ENCODE measurements at places on chromosomes 6 and 20. TPM values are rescaled to one million over a fixed set of nuclear protein-coding genes. Genes with fewer than 3 reads are reported as not detected.

DNA sequence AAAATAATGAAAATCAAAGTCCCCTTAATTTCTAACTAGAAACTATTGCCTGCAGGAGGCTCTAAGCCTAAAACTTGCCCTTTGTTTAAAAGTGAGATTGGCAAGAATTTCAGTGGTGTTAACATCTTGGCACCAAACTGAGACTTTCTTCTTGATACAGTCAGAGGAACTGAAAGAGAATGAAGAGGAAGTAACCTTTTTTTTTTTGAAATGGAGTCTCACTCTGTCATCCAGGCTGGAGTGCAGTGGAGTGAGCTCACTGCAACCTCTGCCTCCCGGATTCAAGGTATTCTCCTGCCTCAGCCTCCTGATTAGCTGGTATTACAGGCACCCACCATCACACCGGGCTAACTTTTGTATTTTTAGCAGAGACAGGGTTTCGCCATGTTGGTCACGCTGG, 3.6 kb downstream of the DOP1A start:
- no peaks in the 10 kb centered on the region for H3K36me3 ChIP-seq
- H3K4me3 ChIP-seq: no peak overlapping the region
- H3K27ac ChIP-seq: peak overlapping the region; percentile 24
- DNase-seq: no peak
- no peaks in the 10 kb centered on the region for H3K27me3 ChIP-seq

GRCh38 chr6:122145246-122145645, 254.2 kb upstream of the HSF2 start:
- H3K27me3 ChIP-seq: no peaks in the 10 kb centered on the region
- no peak overlapping the region for H3K4me3 ChIP-seq
- H3K27ac ChIP-seq: no peak overlapping the region
- DNase-seq: no peak
- H3K4me1 ChIP-seq: no peaks in the 10 kb centered on the region

GRCh38 chr6:56841381-56841749, 113.5 kb upstream of the BEND6 start:
- no peaks in the 10 kb centered on the region for H3K27me3 ChIP-seq
- no peaks in the 10 kb centered on the region for H3K36me3 ChIP-seq
- peak overlapping the region; percentile 28 for H3K27ac ChIP-seq
- no peak overlapping the region for H3K4me3 ChIP-seq
- DNase-seq: no peak

GRCh38 chr6:14703586-14703985, 542.3 kb upstream of the JARID2 start:
- no peak for DNase-seq
- H3K4me3 ChIP-seq: no peak overlapping the region
- H3K27ac ChIP-seq: no peak overlapping the region
- no peaks in the 10 kb centered on the region for H3K27me3 ChIP-seq

DNA sequence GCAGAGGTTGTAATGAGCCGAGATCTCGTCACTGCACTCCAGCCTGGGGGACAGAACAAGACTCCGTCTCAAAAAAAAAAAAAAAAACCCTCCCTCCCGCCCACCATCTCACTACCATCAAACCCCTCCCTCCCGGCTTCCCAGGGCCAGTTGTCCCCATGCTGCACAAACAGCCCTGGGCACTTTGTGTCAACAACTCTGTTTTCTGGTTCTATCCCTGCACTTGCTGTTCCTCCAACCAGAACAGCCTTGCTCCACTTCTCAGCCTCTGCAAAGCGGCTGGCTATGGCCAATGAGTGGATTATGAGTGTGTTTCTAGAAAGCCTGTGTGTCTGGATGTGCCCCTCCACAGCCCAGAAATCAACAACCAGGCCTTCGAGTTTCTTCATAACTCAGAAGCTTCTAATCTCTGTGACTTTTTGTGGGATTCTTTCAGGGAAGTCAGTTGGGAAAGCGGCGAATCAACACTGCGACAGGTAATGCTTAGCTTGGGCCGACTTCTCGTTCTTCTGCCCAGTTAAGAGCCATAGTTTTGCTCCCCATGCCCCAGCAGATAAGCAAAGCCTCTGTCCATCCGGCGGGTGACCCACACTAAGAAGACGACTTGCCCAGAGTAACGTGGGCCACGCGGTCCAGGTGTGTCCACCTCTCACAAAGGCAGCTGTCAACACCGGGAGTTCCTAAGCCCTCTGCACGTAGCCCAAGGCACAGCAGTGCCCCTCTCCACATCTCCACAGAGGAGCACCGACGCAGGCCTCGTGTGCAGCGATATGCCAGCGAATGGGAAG, 5.5 kb downstream of the ZBTB46 start:
- H3K36me3 ChIP-seq: no peaks in the 10 kb centered on the region
- H3K27me3 ChIP-seq: no peaks in the 10 kb centered on the region
- peaks cover 4% of the 10 kb centered on the region for H3K4me1 ChIP-seq
- DNase-seq: no peak
- no peak overlapping the region for H3K4me3 ChIP-seq
- H3K27ac ChIP-seq: no peak overlapping the region

- DNase-seq: no peak
- no peaks in the 10 kb centered on the region for H3K36me3 ChIP-seq
- H3K27me3 ChIP-seq: no peaks in the 10 kb centered on the region
- peak overlapping the region; percentile 22 for H3K27ac ChIP-seq
Measured at GRCh38 chr20:34310481-34311117, 7.4 kb upstream of the AHCY start.

- no peak for DNase-seq
- H3K27me3 ChIP-seq: no peaks in the 10 kb centered on the region
- no peak overlapping the region for H3K4me3 ChIP-seq
- H3K4me1 ChIP-seq: no peaks in the 10 kb centered on the region
- no peak overlapping the region for H3K27ac ChIP-seq
- peaks cover 3% of the 10 kb centered on the region for H3K36me3 ChIP-seq
Measured at GRCh38 chr6:116238083-116238482, 15.8 kb downstream of the TSPYL4 start.

AVP gene
- polyA plus RNA-seq: not detected

LY6G5C gene
- polyA plus RNA-seq: 2.5 TPM

GRCh38 chr6:143872201-143872600, 7.9 kb downstream of the ZC2HC1B start:
- no peaks in the 10 kb centered on the region for H3K27me3 ChIP-seq
- H3K4me1 ChIP-seq: no peaks in the 10 kb centered on the region
- H3K36me3 ChIP-seq: no peaks in the 10 kb centered on the region
- DNase-seq: no peak
- H3K27ac ChIP-seq: no peak overlapping the region
- no peak overlapping the region for H3K4me3 ChIP-seq

ARMC2 gene
- polyA plus RNA-seq: 2.5 TPM

DNA sequence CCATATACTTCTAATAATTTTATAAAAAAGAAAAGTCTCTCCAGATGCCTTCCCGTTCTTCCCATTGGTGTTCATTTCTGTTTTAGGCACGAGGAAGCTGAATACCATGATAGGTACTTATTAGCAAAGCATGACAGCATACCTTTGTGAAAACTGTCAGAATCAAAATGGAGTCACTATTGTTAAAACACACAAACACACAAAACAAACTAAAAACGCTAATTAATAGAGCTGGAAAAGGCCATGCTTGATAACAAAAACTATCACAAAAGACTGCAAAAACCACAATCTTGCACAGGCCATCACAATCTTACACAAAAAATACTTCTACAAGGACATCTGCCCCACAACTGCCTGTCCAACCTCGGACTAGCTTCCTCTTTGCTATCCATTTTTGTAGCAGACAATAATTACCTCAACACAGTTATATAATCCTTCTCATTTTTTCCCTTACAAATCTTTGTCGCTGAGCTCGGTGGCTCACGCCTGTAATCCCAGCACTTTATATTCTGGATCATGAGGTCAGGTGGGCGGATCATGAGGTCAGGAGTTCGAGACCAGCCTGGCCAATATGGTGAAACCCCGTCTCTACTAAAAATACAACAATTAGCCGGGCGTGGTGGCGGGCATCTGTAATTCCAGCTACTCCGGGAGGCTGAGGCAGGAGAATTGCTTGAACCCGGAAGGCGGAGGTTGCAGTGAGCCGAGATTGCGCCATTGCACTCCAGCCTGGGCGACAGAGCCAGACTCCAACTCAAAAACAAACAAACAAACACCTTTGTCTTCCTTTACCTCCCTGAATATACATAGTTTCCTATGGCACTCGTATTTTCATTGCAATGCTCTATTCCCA, 3.2 kb upstream of the ABT1 start:
- no peak overlapping the region for H3K27ac ChIP-seq
- H3K27me3 ChIP-seq: no peaks in the 10 kb centered on the region
- no peaks in the 10 kb centered on the region for H3K36me3 ChIP-seq
- no peak for DNase-seq
- H3K4me1 ChIP-seq: peaks cover 18% of the 10 kb centered on the region

DNA sequence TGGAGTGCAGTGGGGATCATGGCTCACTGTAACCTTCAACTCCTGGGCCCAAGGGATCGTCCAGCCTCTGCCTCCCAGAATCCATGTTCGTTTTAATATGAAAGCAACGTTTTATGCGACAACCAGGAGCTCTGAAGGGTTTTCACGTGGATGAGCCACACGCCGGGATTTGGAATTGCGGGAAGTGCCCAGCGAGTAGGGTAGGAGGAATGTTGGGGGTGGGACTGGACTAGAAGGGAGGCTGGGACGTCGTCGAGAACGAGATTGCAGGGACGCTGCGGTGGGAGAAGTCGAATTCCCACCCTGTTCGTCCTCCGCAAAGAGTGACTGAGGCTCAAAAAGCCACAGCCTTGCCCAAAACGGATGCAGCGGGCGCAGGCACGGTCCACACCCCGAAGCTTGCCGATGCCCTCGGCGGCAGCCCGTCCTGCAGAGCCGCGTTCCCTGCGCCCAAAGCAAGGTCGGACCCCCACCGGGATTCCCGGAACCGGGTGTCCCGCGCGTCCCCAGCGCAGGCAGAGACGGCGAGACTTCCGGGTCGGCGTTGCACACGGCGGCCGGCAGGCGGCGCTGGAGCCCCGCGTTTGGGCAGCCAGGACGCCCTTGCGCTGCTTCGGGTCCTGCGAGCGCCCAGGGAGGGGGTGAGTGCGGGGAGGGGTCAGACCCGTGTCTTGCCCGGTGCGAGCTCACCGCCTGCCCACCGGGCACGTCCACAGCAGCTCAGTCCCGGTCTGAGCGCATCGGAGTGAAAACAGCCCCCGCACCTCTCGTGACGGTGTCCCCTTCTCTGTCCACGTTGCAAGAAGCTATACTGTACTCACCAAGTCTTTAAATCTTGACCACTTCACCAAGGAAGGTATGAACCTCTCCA, 87.8 kb downstream of the DHX35 start:
- H3K27ac ChIP-seq: no peak overlapping the region
- DNase-seq: peak; percentile 95
- H3K36me3 ChIP-seq: no peaks in the 10 kb centered on the region
- peak overlapping the region; percentile 77 for H3K4me3 ChIP-seq

B4GALT5 gene
- 7.7 TPM for polyA plus RNA-seq

DNA sequence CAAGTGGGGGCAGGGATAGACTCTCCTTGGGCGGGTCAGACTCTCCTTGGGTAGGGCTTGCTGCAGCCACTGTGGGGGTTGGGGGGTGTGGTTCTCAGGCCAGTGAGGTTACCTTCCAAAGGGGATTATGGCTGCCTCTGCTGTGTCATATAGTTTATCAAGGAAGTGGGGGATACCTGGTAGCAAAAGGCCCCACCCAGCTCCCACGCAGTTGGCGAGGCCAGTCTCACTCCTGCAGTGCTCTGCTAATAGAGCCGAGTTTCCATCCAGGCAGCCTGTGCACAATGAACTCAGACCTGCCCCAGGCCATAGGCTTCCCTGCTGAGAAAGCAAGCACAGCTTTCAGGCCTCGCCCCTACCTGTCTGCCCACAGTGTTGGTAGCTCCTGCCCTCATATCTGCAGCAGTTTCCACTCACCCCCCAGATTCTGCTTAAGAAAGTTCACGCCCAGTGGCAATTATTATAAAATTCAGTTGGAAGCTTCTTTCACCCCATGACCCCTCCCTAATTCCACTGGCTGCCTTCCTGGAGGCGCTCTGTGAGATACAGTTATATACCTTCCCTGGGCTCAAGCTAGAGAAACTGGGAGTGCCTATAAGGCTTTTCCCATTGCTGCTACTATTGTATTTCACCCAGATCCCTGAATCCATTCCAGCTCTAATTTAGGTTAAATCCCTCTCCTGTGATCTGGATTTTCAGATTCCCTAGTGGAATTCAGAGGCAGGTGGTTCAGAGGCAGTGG, 56.1 kb downstream of the HDDC2 start:
- no peak overlapping the region for H3K27ac ChIP-seq
- no peak overlapping the region for H3K4me3 ChIP-seq
- no peaks in the 10 kb centered on the region for H3K4me1 ChIP-seq
- H3K27me3 ChIP-seq: no peaks in the 10 kb centered on the region
- no peak for DNase-seq

DNA sequence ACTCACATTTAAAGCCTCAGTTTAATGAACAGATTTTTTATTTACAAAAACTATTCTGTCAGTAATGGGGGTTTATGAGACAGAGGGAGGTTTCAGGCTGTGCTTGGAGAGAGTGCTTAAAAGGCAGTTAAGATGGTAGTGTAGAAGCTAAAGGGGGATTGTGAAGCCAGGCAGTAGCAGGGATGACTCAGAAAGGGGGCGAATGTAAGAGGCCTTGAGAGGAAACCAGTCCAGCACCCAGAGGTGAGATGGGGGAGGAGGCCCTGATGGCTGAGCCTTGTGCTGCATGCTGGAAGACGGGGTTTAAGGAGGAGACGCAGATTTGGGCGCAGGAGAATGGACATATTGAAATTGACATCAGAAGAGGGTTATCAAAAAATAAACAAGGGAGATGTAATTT, 6.6 kb upstream of the SERPINB9 start:
- no peaks in the 10 kb centered on the region for H3K4me1 ChIP-seq
- no peaks in the 10 kb centered on the region for H3K36me3 ChIP-seq
- DNase-seq: no peak
- H3K27me3 ChIP-seq: no peaks in the 10 kb centered on the region
- H3K4me3 ChIP-seq: no peak overlapping the region

GRCh38 chr20:18005170-18005989, 36.6 kb downstream of the MGME1 start:
- no peaks in the 10 kb centered on the region for H3K27me3 ChIP-seq
- no peak for DNase-seq
- no peak overlapping the region for H3K4me3 ChIP-seq
- H3K27ac ChIP-seq: no peak overlapping the region

- no peaks in the 10 kb centered on the region for H3K27me3 ChIP-seq
- no peak overlapping the region for H3K4me3 ChIP-seq
- no peak for DNase-seq
- H3K27ac ChIP-seq: no peak overlapping the region
Measured at GRCh38 chr6:79941489-79942151, 5.7 kb downstream of the ELOVL4 start.

GRCh38 chr6:144921206-144921975, 636.3 kb downstream of the UTRN start:
- peaks cover 23% of the 10 kb centered on the region for H3K4me1 ChIP-seq
- H3K27ac ChIP-seq: no peak overlapping the region
- H3K4me3 ChIP-seq: no peak overlapping the region
- H3K27me3 ChIP-seq: no peaks in the 10 kb centered on the region

RNF39 gene
- polyA plus RNA-seq: 0.38 TPM

BPIFB4 gene
- polyA plus RNA-seq: not detected

- no peaks in the 10 kb centered on the region for H3K27me3 ChIP-seq
- no peak overlapping the region for H3K27ac ChIP-seq
- no peak for DNase-seq
- H3K4me1 ChIP-seq: no peaks in the 10 kb centered on the region
Measured at GRCh38 chr6:147825848-147826247, 317.4 kb downstream of the SAMD5 start.

C6orf163 gene
- polyA plus RNA-seq: 6.2 TPM

GRCh38 chr6:41278699-41279405, 7.6 kb downstream of the TREM1 start:
- no peak overlapping the region for H3K27ac ChIP-seq
- H3K36me3 ChIP-seq: no peaks in the 10 kb centered on the region
- H3K4me3 ChIP-seq: no peak overlapping the region

- H3K36me3 ChIP-seq: no peaks in the 10 kb centered on the region
- DNase-seq: no peak
- H3K27ac ChIP-seq: no peak overlapping the region
- H3K4me1 ChIP-seq: no peaks in the 10 kb centered on the region
- H3K4me3 ChIP-seq: no peak overlapping the region
- no peaks in the 10 kb centered on the region for H3K27me3 ChIP-seq
Measured at GRCh38 chr6:73393278-73393677, 1.4 kb upstream of the DDX43 start.

TRIM10 gene
- 0.02 TPM for polyA plus RNA-seq

Data from pancreas (tissue), 10 donors.